ENCODE measurements at places on chromosomes 6 and 20.

DNA sequence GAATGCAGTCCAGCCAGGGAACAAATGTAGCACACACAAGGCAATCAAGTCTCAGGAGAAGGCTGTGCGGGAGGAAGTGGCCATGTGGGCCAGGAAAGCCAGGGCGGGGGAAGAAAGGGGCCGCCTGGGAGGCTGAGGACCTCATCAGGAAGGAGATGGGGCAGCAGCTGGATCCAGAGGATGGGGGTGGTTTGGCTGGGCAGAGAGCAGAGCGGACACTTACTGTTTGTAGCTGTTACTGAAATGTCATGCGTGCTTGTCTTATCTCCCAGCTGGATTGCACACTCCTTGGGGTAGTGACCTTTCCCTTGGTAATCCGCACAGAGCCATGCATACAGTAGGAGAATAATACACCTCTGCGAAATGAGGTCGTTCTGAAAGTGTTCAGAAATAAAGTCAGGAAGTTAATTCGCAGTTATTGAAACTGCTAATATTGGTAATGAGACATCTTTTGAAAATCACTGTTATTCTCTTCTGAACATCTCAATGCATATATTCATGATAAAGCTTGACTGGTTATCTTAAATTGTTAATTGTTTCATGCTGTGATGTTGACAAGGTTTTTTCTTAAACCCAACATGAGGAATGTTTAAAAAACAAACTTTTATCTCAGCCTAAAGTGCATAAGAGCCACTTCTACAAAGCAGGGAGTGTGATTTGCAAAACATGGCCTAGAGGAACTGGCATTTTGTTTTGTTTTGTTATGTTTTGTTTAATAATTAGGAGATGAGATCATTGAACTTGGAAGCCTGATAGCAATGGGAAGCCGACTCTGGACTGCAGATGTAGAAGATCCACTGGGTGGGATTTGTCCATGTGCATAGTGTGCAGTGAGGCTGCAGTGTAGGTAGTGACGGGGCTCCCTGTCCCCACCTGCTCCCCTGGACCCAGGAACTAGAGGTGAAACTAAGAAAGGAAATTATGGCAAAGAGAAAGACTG, 18.0 kb upstream of the MAP3K4 start:
- H3K4me1 ChIP-seq = no peaks in the 10 kb centered on the region
- no peak for DNase-seq
- H3K27me3 ChIP-seq = peaks cover 24% of the 10 kb centered on the region
- H3K4me3 ChIP-seq = no peak overlapping the region
- H3K36me3 ChIP-seq = no peaks in the 10 kb centered on the region

GRCh38 chr20:57787990-57788781, 78.4 kb upstream of the PMEPA1 start:
- no peaks in the 10 kb centered on the region for H3K36me3 ChIP-seq
- DNase-seq = no peak
- H3K27me3 ChIP-seq = peaks cover 2% of the 10 kb centered on the region

DNA sequence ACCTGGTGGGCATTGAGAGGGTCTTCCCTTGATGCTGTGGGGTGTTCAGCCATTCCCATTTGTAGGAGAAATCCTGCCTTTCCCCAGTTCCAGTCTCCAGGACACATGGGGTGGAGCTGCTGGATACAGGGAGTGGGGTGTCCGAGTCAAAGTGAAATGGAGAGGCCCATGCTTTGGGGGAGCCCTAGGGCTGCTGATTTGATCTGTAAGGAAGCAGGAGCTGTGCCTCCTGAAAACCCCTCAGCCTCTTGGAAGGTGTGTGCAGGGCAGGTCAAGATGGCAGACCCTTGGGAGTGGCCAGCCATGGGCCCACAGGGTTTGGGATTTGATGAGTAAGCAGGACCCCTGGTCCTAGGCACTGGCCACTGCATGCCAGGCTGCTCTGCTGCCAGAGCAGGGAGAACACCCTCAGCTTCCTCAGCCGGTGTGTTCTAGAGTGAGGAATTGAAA, 82.0 kb downstream of the SERAC1 start:
- H3K36me3 ChIP-seq = peaks cover 47% of the 10 kb centered on the region
- H3K27me3 ChIP-seq = no peaks in the 10 kb centered on the region
- peak; percentile 58 for DNase-seq
- peak overlapping the region; percentile 70 for H3K27ac ChIP-seq
- H3K4me1 ChIP-seq = peaks cover 21% of the 10 kb centered on the region

GRCh38 chr6:41713159-41713649, 22.2 kb downstream of the TFEB start:
- H3K36me3 ChIP-seq = peaks cover 2% of the 10 kb centered on the region
- DNase-seq = no peak
- no peak overlapping the region for H3K4me3 ChIP-seq
- H3K27me3 ChIP-seq = no peaks in the 10 kb centered on the region

DNA sequence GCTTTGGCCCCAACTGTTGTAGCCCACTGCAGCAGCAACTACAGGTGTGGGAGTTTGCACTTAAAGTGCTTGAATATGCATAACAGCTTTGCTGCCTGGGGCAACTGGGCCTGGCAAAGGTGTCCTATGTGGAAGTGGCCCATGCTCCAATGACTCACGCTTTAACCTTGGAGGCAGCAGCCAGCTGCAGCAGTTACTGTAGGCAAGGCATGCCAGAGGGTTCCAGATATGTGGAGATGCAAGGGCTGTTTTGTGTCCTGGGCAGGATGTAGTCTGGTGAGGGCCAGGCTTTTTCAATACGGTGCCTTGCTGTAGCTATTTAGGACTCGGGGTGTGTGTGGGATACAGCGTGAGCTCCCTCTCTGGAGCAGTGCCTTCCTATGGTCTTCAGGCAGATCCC, 150.3 kb downstream of the NKAIN2 start:
- H3K4me3 ChIP-seq = no peak overlapping the region
- H3K27me3 ChIP-seq = no peaks in the 10 kb centered on the region
- no peak overlapping the region for H3K27ac ChIP-seq
- no peaks in the 10 kb centered on the region for H3K36me3 ChIP-seq
- H3K4me1 ChIP-seq = no peaks in the 10 kb centered on the region
- no peak for DNase-seq

- H3K27me3 ChIP-seq = no peaks in the 10 kb centered on the region
- peaks cover 12% of the 10 kb centered on the region for H3K36me3 ChIP-seq
- H3K4me1 ChIP-seq = peaks cover 18% of the 10 kb centered on the region
- H3K27ac ChIP-seq = no peak overlapping the region
- H3K4me3 ChIP-seq = no peak overlapping the region
These were observed 151.9 kb downstream of the CDKAL1 start for GRCh38 chr6:20686142-20686541.

- no peak overlapping the region for H3K4me3 ChIP-seq
- H3K36me3 ChIP-seq = peaks cover 18% of the 10 kb centered on the region
- H3K27ac ChIP-seq = no peak overlapping the region
- no peak for DNase-seq
- no peaks in the 10 kb centered on the region for H3K27me3 ChIP-seq
These were observed 3.1 kb downstream of the STXBP5 start for GRCh38 chr6:147207351-147207750.

DNA sequence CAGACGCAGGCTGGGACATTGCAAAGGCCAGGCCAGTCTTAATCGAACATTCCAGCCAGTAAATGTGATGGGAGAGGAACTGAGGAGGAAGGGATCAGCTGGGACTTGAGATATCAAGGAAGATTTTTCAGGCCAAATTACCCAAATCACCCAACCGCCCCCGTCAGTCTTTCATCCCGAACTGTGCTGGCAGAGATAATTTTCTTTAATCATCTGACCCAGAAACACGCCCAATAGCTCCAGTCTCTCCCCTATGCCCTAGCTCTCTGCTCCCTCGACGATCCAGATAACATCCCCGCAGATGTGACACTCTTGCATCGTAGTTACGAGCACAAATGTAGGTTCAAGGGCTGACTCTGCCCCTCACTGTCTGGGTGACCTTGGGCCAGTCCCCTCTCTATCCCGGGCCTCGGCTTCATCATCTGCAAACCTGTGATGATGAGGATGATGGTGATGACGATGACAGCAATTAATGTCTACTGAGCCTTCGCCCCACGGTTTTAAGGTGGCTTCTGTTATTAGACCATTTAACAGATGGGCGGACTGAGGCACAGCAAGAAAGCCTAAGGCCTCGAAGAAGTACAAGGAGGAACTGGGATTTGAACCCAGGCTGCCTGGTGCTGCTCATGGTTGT, 118.6 kb downstream of the PREX1 start:
- H3K4me1 ChIP-seq = peaks cover 66% of the 10 kb centered on the region
- H3K36me3 ChIP-seq = peaks cover 53% of the 10 kb centered on the region

- H3K27ac ChIP-seq = peak overlapping the region; percentile 62
- no peaks in the 10 kb centered on the region for H3K36me3 ChIP-seq
- peaks cover 11% of the 10 kb centered on the region for H3K27me3 ChIP-seq
These were observed 7.1 kb upstream of the TCP11 start for GRCh38 chr6:35148167-35148741.

DNA sequence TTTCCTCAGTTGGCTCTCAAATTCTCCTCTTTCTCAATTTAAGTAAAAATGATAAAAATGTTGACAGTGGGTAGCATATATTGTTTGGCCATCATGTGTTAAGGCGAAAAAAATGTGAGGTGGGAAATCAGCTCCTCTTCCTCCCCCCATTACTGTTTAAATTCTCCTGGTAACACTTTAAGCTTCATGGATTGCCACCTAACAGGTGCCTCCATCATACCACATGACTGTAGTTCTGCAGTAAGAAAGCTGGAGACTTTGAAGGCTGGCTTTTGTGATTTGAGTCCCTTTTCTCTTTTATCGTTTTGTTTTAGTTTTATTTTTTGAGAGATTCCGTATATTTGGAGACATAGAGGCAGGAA, 1.2 kb downstream of the ZFAND3 start:
- H3K4me1 ChIP-seq = peaks cover 38% of the 10 kb centered on the region
- DNase-seq = no peak
- no peaks in the 10 kb centered on the region for H3K27me3 ChIP-seq

- no peaks in the 10 kb centered on the region for H3K36me3 ChIP-seq
- no peak overlapping the region for H3K27ac ChIP-seq
- H3K4me3 ChIP-seq = no peak overlapping the region
- no peaks in the 10 kb centered on the region for H3K4me1 ChIP-seq
- no peak for DNase-seq
- peaks cover 22% of the 10 kb centered on the region for H3K27me3 ChIP-seq
These were observed 91.9 kb downstream of the FOXF2 start for GRCh38 chr6:1481286-1481685.

GRCh38 chr6:34580707-34581560, 24.8 kb upstream of the SPDEF start:
- no peak overlapping the region for H3K4me3 ChIP-seq
- no peak for DNase-seq
- peaks cover 1% of the 10 kb centered on the region for H3K36me3 ChIP-seq
- H3K27ac ChIP-seq = no peak overlapping the region
- H3K4me1 ChIP-seq = peaks cover 7% of the 10 kb centered on the region

GRCh38 chr6:25053875-25054371, 118.2 kb upstream of the RIPOR2 start:
- H3K4me1 ChIP-seq = peaks cover 73% of the 10 kb centered on the region
- peak overlapping the region; percentile 71 for H3K27ac ChIP-seq
- H3K4me3 ChIP-seq = no peak overlapping the region

DNA sequence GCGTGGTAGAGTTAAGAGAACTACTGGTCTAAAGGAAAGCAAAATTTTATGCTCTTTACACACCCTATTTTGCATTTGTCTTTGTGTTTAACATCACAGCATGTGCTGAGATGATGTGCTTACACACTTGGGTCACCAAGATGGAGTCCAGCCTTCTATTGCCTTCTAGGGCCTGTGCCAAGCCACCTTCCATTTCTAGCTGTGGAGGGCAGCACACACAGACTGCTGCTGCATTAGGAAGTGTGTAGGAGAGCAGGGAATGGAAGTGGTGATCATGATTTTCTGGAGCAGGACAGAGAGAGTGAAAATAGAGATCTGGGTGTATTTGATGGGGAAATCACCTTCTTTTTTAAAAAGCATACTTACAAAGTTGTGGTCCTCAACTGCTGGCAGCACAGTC, 191.6 kb downstream of the SOX4 start:
- no peak for DNase-seq
- H3K4me1 ChIP-seq = no peaks in the 10 kb centered on the region
- H3K27me3 ChIP-seq = no peaks in the 10 kb centered on the region
- H3K27ac ChIP-seq = no peak overlapping the region
- no peaks in the 10 kb centered on the region for H3K36me3 ChIP-seq
- H3K4me3 ChIP-seq = no peak overlapping the region

- H3K4me3 ChIP-seq = no peak overlapping the region
- H3K36me3 ChIP-seq = no peaks in the 10 kb centered on the region
- no peaks in the 10 kb centered on the region for H3K4me1 ChIP-seq
These were observed 29.9 kb downstream of the ID4 start for GRCh38 chr6:19866985-19867627.

- no peak for DNase-seq
- no peak overlapping the region for H3K27ac ChIP-seq
- no peaks in the 10 kb centered on the region for H3K36me3 ChIP-seq
- peaks cover 16% of the 10 kb centered on the region for H3K27me3 ChIP-seq
These were observed 39.7 kb downstream of the LBP start for GRCh38 chr20:38386004-38386403.

- no peaks in the 10 kb centered on the region for H3K4me1 ChIP-seq
- no peak overlapping the region for H3K4me3 ChIP-seq
- DNase-seq = no peak
- H3K27ac ChIP-seq = no peak overlapping the region
- H3K36me3 ChIP-seq = no peaks in the 10 kb centered on the region
These were observed 38.5 kb downstream of the TSPYL4 start for GRCh38 chr6:116215414-116215813.

- H3K27me3 ChIP-seq = no peaks in the 10 kb centered on the region
- no peak overlapping the region for H3K4me3 ChIP-seq
- peaks cover 5% of the 10 kb centered on the region for H3K4me1 ChIP-seq
- no peak overlapping the region for H3K27ac ChIP-seq
These were observed 96.5 kb upstream of the SCP2D1 start for GRCh38 chr20:18717062-18717461.

GRCh38 chr6:142482249-142482648, 180.4 kb downstream of the ADGRG6 start:
- peaks cover 4% of the 10 kb centered on the region for H3K4me1 ChIP-seq
- H3K36me3 ChIP-seq = no peaks in the 10 kb centered on the region
- no peak for DNase-seq
- peaks cover 10% of the 10 kb centered on the region for H3K27me3 ChIP-seq
- no peak overlapping the region for H3K4me3 ChIP-seq

DNA sequence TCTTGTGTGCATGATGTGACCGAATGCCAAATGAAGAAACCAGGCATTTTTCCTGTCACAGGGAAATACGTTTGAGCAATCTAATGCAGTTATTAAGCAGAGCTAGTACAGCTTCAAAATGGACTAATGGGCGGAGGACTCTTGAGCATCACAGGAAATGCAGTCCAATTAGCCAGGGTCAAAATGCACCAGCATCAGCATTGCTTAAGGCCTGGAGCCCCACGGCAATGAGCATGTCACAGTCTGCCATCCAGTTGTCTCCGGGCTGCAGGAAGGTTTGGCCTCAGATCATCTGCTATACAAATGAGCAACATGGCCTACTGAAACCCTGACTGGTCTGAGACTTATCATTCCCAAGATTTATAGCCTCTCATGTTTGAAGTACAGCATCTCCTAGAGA, 652.1 kb upstream of the SLC35B3 start:
- H3K4me1 ChIP-seq = no peaks in the 10 kb centered on the region
- no peaks in the 10 kb centered on the region for H3K27me3 ChIP-seq
- no peak for DNase-seq
- H3K36me3 ChIP-seq = no peaks in the 10 kb centered on the region
- no peak overlapping the region for H3K4me3 ChIP-seq
- no peak overlapping the region for H3K27ac ChIP-seq
